ENCODE measurements at places on chromosomes 12 and 14.
A peak's percentile ranks its signal among the peaks of the same experiment; 100 is the strongest.

DNA sequence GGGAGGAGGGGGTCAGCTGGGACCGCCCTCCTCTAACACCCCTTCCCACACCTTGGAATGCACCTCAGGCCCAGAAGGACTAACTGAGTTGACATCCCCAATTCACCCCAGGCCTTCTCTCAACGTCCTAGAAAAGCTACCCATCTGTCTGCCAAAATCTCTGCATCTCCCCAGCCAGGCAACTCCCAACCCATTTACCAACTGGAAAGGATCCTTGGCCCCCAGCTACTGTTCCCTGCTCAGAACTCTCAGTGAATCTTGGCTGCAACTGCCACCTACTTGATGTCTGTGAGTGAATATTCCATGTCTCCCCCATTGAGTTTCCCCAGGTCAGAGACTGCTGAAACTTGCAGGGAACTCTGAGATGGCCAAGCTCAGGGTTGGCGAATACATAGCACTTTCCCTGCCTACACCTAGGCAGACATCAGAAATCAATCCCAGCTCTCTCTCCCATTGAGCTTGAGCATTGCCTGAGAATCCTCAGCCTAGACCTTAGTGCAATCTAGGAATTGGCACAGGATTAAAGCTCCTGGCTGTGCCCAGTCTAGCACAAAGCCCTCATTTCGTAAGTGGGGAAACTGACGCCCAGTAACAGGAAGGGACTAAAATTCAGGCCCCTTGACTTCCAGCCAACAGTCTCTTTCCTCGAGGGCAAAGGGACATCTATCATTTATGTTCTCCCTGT is 71.9 kb upstream of the NCOR2 start:
- DNase-seq = no peak

DNA sequence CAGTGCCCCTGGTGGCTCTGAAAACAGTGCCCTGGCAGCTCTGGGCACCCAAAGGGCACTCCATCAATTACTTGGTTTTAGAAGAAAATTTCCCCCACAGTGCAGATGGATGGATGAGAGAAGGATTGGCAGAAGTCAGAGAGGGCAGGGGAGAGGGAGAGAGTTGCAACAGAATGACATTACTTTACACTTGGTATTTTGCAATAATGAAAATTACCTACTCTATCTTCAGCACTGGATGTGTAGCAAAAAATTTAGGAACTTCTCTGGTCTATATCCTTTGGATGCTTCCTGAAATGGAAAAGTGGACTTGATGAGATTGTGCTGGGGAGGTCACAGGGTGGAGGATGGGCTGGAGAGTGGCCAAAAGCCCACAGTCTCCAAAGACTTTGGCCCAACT is 193.2 kb downstream of the CHST11 start:
- no peak for DNase-seq

- no peak for DNase-seq
These were observed 49.6 kb downstream of the BMAL2 start for GRCh38 chr12:27382171-27382795.

GRCh38 chr12:8991371-8992345 is 2.3 kb downstream of the KLRG1 start:
- no peak for DNase-seq

DNA sequence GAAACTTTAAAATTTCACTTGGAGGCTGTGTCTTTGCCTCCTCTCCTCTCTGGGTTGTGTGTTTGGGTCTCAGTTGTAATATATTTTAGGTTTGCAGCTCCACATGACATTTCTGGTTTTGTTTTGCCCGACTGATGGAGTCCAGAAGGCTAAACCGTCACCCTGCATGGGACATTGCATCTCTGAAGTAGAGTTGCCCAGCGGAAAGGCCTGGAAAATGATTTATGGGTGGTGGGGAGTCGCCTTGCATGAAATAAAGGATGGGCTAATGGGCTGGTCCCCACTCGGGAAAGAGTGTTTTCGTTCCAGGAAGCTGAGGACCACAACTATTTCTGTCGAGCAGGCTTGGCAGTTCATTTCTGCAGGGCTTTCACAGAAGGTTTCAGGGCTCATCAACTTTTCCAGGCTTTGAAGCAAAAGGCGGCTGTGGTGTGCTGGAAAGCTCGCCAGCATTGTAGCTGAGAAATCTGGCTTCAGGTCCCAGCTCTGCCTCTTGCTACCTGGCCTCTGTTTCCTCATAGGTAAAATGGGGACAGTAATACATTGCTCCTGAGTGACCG is 74.8 kb upstream of the GSC start:
- no peak for DNase-seq

DNA sequence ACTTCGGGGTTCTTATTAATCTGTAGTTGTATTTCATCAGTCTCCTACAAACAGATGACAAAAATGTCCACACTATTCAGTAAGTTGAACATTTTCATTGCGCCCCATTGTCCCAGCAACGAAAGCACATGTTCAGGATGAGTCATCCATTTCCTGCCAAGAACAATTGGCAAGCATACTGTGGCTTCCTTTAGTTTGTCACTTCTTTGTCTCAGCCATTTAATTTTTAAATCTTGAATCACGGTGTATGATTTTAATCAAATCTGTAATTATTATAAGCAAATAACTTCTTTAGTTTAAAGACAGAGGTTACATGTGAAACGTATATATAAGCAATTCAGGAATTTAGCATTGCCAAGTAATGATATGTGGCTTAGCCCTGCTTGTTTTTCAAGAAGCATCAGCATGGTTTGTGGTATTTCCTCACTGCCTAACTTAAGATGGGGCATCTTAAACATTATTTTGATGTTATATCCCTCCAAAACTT is 211.3 kb upstream of the KRR1 start:
- no peak for DNase-seq

DNA sequence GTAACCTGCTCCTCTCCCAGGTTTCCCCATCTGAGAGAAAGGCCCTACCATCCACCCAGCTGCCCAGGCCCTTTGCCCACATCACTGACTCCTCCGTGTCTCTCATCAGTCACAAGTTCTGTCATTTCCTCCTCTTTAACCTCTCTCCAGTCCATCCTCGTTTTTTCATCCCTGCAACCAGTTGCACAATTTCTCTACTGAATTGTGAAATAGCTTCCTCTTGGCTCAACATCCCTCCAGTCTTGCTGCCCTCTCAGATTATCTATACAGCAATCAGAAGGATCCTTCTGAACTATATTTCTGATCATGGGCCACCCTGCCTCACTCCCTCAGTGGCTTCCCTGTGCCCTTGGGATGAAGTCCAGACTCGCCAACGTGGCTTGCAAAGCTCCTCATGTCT is 6.8 kb downstream of the FAM161B start:
- peak; percentile 81 for DNase-seq

GRCh38 chr14:76491172-76491930 is 115.4 kb downstream of the ESRRB start:
- no peak for DNase-seq

DNA sequence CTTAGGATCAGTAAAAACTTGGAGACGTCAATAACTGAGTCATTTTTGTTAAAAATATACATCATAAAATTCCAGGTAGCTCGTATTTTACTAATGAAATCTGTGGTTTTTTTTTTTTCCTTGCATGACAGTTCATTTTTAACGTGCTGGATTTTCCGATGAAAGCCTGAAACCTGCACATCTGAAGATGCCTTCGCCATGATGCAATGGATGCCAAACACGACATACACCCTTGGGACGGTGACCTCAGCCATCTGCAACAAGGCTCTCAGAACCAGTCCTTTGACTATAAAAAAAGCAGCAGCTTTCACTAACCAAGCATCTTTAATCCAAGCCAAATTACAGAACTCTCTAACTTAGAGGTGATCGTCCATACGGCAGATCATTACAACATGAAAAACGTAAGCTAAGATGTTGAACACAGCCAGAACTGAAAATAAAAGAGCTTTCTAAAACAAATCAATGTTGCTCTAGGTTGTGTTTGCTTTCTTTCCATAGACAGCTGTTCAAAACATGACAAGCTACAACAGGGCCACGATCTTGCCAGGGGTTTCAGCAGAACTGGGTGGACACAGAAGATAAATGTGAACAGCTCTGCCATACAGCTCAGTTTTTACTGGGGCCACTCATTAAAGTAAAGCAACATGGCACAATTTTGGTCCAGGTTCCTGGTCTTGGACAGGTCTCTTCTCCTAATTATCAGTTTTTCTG is 7.8 kb downstream of the NIN start:
- no peak for DNase-seq

- no peak for DNase-seq
These were observed 28.3 kb downstream of the STON2 start for GRCh38 chr14:81371802-81372201.

- DNase-seq = no peak
These were observed 67.0 kb upstream of the BEGAIN start for GRCh38 chr14:100654025-100654813.

GRCh38 chr12:56530390-56531055 is 8.9 kb downstream of the RBMS2 start:
- no peak for DNase-seq

- no peak for DNase-seq
These were observed 503.0 kb upstream of the LMO3 start for GRCh38 chr12:17108877-17109541.

GRCh38 chr12:113469949-113470743 is 1.5 kb downstream of the LHX5 start:
- no peak for DNase-seq

DNA sequence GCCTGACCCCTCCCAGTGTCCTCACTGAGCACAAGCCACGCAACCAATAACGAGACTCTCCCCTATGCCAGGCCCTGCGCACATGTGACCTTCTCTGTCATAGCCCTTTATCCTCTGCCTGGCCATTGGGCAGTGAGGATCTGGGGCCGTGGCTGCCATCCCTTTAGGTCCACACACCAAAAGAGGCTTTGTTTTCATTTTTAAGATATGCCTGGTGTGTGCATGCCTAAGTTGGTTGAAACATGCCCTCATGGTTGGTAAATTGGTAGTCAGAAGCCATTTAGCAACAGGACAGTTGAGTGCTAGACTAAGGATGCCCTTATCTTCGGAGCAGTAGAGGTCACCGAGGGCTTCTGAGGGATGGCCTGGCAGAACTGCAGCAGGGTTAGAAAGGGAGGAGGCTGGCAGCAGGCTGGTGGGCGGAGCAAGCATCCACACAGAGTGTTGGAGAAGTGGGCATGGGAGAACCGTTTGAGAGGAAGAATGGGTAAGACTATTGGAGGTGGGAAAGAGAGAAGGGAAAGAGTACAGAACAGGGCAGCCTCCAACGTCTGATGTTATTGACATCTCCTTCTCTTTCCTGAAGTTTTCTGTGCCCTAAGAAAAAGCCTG is 75.1 kb downstream of the SLC24A4 start:
- DNase-seq = no peak

DNA sequence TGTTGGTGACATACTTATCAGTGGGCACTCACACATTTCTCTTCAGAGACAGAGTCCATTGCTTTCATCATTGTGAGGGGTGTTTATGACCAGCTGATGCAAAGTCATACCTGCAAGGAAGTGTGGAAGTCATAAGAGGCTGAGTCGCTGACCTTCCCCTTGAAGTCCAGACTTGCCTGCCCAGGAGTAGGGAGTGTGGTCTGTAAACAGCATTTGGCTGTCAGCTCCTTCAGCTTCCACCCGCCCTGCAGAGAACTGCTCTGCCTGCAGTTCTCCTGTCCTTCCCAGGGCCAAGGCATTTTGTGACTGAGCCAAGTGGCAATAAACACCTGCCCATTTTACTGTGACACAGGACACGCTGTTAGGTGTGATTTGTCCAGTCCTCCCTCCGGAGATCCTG is 801.3 kb downstream of the BCL11B start:
- peak; percentile 23 for DNase-seq

GRCh38 chr14:90627478-90627877 is 188.8 kb downstream of the TTC7B start:
- no peak for DNase-seq

GRCh38 chr14:56676042-56676441 is 96.4 kb downstream of the TMEM260 start:
- DNase-seq = no peak

- DNase-seq = peak; percentile 44
These were observed 19.6 kb downstream of the HIGD1C start for GRCh38 chr12:50971946-50972345.

DNA sequence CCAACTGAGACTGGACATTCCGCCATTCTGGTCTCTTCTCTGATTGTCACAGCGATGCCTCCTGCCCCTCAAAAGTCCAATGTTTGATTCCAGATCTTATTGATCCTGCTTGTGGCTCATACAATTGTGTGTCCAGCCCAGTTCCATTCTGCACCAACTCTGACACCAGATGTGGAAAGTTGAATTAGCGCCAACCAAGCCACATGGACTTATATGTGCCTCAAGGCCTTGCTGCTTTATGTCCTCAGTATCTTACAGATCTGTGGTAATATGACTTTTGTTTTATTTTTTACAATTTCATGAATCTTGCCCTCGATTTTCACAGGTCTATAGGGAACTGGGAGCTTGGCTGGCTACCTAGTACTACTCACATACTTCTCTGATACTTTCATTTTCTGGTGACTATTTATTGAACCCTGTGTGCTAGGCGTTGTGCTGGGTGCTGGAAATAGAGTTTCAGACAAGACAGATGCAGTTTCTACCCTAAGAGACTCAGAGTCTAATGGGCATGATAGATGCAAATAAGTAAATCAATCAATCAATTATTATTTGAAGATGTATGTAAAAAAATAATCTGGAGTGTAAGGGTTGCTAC is 472.0 kb downstream of the TMTC2 start:
- DNase-seq = no peak

- DNase-seq = no peak
These were observed 35.2 kb downstream of the ZFP36L1 start for GRCh38 chr14:68757618-68758081.

GRCh38 chr14:70094631-70095030 is 94.1 kb downstream of the SLC8A3 start:
- DNase-seq = no peak

- DNase-seq = no peak
These were observed 27.6 kb downstream of the BICD1 start for GRCh38 chr12:32134101-32134888.

GRCh38 chr14:42141328-42141727 is 534.7 kb downstream of the LRFN5 start:
- no peak for DNase-seq

GRCh38 chr14:72060460-72060859 is 128.2 kb downstream of the RGS6 start:
- no peak for DNase-seq

DNA sequence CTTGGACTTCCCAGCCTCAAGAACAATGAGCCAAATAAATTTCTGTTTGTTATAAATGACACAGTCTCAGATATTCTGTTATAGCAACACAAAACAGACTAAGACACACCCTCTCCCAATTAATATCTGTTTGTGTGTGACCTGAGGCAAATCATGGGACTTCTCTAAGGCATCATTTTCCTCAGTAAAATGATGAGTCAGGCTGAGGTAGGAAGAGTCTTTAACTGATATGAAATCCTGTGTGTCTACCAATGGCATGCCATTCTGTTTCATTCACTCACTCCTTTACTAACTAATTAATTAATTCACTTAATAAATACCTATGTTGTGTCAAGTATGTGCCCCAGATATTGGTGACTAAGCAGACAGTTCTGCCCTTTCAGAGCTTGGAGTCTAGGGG is 258.4 kb upstream of the CRY1 start:
- DNase-seq = no peak

GRCh38 chr12:1457901-1458300 is 136.5 kb downstream of the FBXL14 start:
- no peak for DNase-seq

DNA sequence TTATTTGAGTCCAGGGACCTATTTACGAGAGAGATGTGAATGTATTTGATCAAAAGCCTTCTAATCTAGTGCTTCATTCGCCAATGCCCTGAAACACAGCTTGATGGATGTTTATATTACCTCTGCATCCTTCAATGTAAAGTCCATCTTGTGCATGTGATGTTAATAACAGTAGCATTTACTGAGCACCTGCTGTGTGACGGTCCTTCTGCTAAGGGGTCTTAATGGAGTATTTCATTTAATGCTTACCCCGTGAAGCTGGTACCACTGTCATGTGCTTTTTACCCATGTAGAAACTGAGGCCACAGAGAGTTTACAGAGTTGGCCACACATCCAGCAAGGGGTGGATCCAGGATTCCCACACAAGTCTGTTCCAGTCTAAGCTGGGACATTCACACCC is 237.3 kb downstream of the ADGRD1 start:
- no peak for DNase-seq
